Hepatocyte (in vitro differentiated cells): ENCODE measurements at places on chromosomes 3 and 15. TPM values are rescaled to one million over a fixed set of nuclear protein-coding genes. Genes with fewer than 3 reads are reported as not detected.

The OR5K1 gene
- not detected in 2 replicates for total RNA-seq

DNA sequence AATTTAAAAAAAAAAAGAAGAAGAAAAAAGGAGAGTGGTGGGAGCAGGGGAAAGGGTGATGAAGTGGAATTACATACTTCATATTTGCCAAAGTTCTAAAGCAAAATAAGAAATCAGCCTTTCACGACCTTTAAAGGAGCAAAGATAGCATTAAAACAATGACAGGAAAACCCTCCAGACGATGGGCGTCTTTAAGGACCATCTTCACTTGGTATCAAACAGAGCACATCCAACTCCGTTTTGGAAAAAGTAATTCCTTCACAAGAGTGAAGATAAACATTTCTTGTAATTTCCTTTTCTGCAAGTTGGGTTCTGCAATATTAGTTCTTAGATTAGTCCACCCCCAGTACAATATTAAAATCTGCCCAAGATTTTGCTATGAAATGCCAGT lies 32.8 kb downstream of the FRMD4B start:
- DNase-seq = no peak

- no peak for DNase-seq
Observed at GRCh38 chr15:39013262-39013661, 448.6 kb upstream of the RASGRP1 start.

DNA sequence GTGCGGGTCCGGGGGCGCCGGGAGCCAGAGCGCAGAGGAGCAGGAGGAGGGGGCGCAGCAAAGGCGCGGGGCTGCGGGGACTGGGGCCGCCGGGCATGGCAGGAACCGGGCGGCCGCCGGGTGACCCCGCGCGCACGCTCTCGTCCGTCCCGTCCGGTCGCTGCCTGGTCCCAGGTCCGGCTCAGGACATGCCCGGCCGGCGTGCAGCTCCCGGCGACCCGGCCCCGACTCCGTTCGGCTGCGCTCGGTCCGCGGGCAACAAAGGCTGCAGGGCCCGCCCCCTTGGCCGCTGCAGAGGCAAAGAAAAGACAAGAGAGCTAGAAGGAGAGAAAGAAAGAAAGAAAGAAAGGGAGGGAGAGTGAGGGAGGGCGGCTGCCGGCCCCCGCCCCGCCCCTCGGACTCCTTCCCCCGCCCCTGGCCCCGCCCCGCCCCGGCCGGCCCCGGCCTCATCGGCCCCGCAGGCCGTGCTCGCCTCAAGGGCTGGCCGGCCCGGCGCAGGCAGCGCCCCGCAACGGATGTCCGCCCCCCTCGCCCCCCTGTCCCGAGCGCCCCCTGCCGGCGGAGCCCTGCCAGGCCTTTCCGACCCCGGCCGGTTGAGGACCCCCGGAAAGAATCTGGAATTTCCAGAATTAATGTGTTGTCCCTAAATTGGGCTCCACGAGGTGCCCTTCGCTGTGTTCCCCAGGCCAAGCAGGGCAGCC lies at the start of gene ADAMTS7:
TSS of gene ADAMTS7 (minus strand) at position 341 of the 701 bp plus-strand sequence. CDS start at position 97, 244 bp downstream.
- peak; percentile 88 for DNase-seq

GRCh38 chr15:100663086-100663914 lies 60.9 kb downstream of the ASB7 start:
- no peak for DNase-seq

The C3orf22 gene
- not detected in 2 replicates for total RNA-seq

GRCh38 chr3:38738630-38739395 lies 77.2 kb downstream of the SCN10A start:
- peak; percentile 62 for DNase-seq

GRCh38 chr3:47007482-47008233 lies 28.2 kb downstream of the NBEAL2 start:
- no peak for DNase-seq

GRCh38 chr3:138399766-138400165 lies 34.6 kb upstream of the ESYT3 start:
- DNase-seq = no peak

DNA sequence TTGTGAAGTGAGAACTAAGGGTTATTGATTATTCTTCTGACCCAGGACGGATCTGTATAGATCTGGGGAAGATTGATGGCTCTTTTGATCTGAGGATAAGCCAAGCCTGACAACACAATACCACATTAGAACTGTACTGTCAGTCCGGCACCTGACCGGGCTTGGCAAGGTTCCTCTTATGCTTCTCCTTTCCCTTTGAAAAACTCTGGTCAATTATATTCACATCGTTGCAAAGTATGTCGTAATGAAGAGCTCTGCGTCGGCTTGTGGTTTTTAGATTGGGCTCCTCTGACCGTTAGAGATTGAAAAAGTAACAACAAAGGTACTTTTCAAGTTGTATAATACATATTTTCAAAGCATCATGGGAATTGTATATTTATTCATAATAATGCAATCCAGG lies 389.8 kb downstream of the NR2F2 start:
- no peak for DNase-seq

DNA sequence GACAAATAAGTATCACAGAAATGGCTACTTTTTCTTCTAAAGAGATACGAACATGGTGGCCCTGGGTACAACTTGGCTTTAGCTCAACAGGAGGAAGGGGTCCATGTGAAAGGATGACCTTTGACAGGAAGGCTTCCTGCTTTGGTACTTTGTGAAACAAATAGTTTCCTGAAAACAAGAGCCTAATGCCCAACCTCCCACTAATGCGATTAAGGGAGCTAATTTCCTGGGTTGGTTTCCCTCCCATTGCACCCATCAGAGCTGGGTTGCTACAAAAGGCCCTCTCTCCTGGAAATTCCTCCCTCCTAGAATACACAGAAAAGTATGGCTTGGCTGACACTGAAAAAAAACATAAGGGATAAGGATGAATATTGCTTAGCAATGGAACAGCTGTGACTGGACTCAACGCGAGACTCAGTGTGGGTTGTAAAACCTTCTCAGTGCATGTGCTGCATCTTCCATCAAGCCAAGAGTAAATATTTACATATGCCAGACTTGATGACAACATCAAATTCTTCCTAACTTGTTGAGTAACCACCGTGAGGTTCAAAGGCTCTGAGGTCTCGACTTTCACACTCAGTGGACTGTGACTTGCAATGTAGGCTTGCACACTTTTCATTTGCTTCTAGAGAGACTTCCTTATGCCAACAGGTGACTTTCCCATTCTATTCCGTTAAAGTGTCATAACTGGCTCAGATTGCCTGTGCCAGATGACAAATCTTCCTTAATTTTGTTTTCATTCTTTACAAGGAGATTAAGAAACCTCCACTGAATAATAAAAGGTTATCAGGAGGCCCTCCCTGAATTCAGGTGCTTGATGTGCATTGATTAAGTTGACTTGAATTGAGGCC lies 60.1 kb downstream of the ADAMTS9 start:
- peak; percentile 78 for DNase-seq

GRCh38 chr3:87179642-87180041 lies 47.5 kb upstream of the CHMP2B start:
- DNase-seq = no peak

GRCh38 chr15:52290329-52290728 lies 5.3 kb downstream of the MYO5C start:
- no peak for DNase-seq

The KLHL6 gene
- 0.16 and 0.17 TPM in 2 replicates for total RNA-seq

The ASTE1 gene
- 5.1 and 6.5 TPM in 2 replicates for total RNA-seq
